ENCODE measurements at places on chromosomes 13 and 19. TPM values are rescaled to one million over a fixed set of nuclear protein-coding genes. Genes with fewer than 3 reads are reported as not detected.
A peak's percentile ranks its signal among the peaks of the same experiment; 100 is the strongest.

DNA sequence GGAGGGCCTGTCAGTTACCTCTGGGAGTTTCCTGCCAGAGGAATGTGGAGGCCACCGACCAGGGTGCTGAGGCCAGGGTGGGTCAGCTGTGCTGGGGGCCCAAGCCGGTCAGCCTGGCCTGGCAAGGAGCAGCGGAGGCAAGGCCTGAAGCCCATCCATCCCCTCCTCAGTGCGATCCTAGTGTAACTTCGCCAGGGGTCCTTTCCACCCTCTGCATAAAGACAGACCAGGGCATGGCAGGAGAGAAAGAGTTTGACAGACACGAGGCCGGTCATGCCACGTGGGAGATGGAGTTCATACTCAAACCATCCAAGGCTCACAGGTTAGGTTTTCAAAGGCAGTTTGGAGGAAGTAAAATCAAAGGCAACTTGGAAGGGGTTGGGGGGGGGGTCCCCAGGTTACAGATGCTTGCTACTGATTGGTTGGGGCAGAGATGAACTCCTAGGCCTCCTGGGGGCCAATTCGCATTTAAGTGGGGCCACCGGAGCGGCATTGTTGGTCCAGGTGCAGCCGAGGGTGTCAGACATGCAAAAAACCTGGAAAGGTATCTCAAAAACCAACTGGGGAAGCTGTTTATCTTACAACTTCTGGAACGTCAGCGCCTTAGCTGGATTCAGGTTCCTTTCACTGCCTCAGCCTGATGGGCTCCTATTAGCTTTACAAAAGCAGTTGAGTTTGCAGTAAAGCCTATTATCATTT lies 36.8 kb upstream of the DPRX start:
- H3K4me1 ChIP-seq = peaks cover 2% of the 10 kb centered on the region
- DNase-seq = no peak
- no peak overlapping the region for H3K27ac ChIP-seq
- H3K4me3 ChIP-seq = no peak overlapping the region
- H3K36me3 ChIP-seq = no peaks in the 10 kb centered on the region

PNMA8B gene
- total RNA-seq = 3.0 TPM

HRC gene
- total RNA-seq = 13.6 TPM

DNA sequence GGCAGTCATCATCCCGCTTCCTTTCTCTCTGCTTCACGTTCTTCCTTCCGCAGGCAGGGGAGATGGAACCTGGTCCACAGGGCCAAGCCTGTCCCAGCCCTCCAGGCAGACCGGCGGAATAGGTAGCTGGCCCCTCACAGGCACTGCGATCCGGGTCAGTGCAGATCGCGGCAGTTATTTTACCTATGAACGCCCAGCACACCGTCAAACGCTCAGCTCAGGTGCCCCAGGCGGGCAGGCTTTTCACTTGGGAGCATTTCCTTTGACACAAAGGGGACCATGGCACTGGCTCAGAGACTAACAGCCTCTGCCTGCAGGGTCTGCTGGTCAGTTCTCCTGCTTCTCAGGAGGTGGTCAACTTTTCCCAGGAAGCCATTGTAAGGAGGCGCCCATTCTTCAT lies 97.0 kb upstream of the ZNF98 start:
- H3K4me3 ChIP-seq = no peak overlapping the region
- no peaks in the 10 kb centered on the region for H3K4me1 ChIP-seq
- no peak overlapping the region for H3K27ac ChIP-seq
- no peaks in the 10 kb centered on the region for H3K36me3 ChIP-seq
- DNase-seq = no peak
- no peaks in the 10 kb centered on the region for H3K27me3 ChIP-seq

GRCh38 chr19:46201454-46202310 lies 27.9 kb upstream of the IGFL1 start:
- no peak for DNase-seq
- H3K4me1 ChIP-seq = peaks cover 2% of the 10 kb centered on the region
- peaks cover 5% of the 10 kb centered on the region for H3K27me3 ChIP-seq
- H3K36me3 ChIP-seq = no peaks in the 10 kb centered on the region

DNA sequence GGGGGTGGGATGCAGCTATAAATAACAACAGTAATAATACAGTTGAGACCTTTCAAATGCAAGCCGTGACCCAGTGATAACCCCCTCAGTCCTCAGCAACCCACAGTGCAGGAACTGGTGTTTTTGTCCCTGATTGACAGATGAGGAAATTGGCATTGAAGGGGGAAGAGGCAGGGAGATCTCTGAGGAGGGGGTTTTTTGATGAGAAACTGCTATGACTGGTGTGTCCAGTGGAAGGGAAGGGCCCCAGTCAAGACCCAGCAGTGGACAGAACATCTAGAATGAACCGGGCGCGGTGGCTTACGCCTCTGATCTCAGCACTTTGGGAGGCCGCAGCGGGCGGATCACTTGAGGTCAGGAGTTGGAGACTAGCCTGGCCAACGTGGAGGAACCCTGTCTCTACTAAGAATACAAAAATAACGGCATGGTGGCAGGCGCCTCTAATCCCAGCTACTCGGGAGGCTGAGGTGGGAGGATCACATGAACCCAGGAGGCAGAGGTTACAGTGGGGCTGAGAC lies 1.9 kb downstream of the MAP1S start:
- H3K27me3 ChIP-seq = no peaks in the 10 kb centered on the region
- H3K4me1 ChIP-seq = peaks cover 23% of the 10 kb centered on the region
- peaks cover 18% of the 10 kb centered on the region for H3K36me3 ChIP-seq
- no peak overlapping the region for H3K27ac ChIP-seq
- no peak for DNase-seq

ADGRE1 gene
- not detected for total RNA-seq

- no peak for DNase-seq
- no peaks in the 10 kb centered on the region for H3K27me3 ChIP-seq
- H3K4me3 ChIP-seq = no peak overlapping the region
- no peaks in the 10 kb centered on the region for H3K4me1 ChIP-seq
These were observed 21.0 kb downstream of the NLRP9 start for GRCh38 chr19:55717251-55717650.

- no peaks in the 10 kb centered on the region for H3K27me3 ChIP-seq
- peaks cover 26% of the 10 kb centered on the region for H3K36me3 ChIP-seq
- no peak overlapping the region for H3K27ac ChIP-seq
- H3K4me1 ChIP-seq = no peaks in the 10 kb centered on the region
- no peak for DNase-seq
These were observed 9.0 kb upstream of the MYDGF start for GRCh38 chr19:4678881-4679790.

DNA sequence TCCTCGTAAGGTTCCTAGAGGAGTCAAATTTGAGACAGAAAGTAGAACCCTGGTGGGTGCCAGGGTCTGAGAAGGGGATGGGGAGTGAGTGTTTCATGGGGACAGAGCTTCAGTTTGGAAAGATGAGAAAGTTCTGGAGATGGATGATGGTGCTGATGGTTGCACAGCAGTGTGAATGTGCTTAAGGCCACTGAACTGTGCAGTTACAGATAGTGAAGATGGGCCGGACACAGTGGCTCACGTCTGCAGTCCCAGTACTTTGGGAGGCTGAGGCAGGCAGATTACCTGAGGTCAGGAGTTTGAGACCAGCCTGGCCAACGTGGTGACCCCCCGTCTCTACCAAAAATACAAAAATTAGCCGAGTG lies 917 bp downstream of the SPC24 start:
- H3K36me3 ChIP-seq = no peaks in the 10 kb centered on the region
- H3K27me3 ChIP-seq = no peaks in the 10 kb centered on the region
- DNase-seq = no peak
- peak overlapping the region; percentile 86 for H3K4me3 ChIP-seq
- H3K27ac ChIP-seq = peak overlapping the region; percentile 20
- peaks cover 26% of the 10 kb centered on the region for H3K4me1 ChIP-seq

GRCh38 chr19:4861147-4861546 lies 6.3 kb downstream of the PLIN3 start:
- no peak overlapping the region for H3K4me3 ChIP-seq
- peaks cover 6% of the 10 kb centered on the region for H3K4me1 ChIP-seq
- peak overlapping the region; percentile 34 for H3K27ac ChIP-seq
- no peaks in the 10 kb centered on the region for H3K27me3 ChIP-seq
- peaks cover 6% of the 10 kb centered on the region for H3K36me3 ChIP-seq
- peak; percentile 37 for DNase-seq

GRCh38 chr13:96252903-96253302 lies 163.0 kb downstream of the HS6ST3 start:
- no peak overlapping the region for H3K27ac ChIP-seq
- no peak overlapping the region for H3K4me3 ChIP-seq
- H3K27me3 ChIP-seq = peaks cover 5% of the 10 kb centered on the region
- H3K4me1 ChIP-seq = no peaks in the 10 kb centered on the region
- no peak for DNase-seq

- H3K27ac ChIP-seq = no peak overlapping the region
- H3K36me3 ChIP-seq = no peaks in the 10 kb centered on the region
- H3K4me3 ChIP-seq = no peak overlapping the region
- DNase-seq = no peak
- H3K27me3 ChIP-seq = peaks cover 98% of the 10 kb centered on the region
These were observed 14.7 kb upstream of the SOX1 start for GRCh38 chr13:112052213-112052612.

DNA sequence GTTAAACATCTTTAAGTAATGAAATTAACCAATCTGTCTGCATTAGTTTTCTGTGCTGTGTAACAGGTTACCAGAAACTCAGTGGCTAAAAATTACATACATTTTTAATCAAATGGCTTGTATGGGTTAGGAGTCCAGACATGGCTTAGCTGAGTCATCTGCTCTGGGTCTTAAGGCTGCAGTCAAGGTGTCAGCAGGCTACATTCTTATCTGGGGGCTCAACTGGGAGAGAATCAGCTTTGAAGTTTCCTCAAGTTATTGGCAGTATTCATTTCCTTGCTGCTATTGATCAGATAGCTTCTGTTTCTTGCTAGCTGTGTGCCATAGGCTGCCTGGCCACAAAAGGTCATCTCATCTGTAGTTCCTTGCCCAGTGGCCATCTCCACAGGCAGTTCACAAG lies 1163.0 kb downstream of the DIAPH3 start:
- no peak overlapping the region for H3K27ac ChIP-seq
- H3K4me3 ChIP-seq = no peak overlapping the region
- peaks cover 13% of the 10 kb centered on the region for H3K4me1 ChIP-seq
- DNase-seq = no peak
- H3K27me3 ChIP-seq = no peaks in the 10 kb centered on the region

ZNF799 gene
- total RNA-seq = 3.2 TPM

LCP1 gene
- total RNA-seq = 11.6 TPM

GRCh38 chr19:51594774-51595109 lies 23.7 kb downstream of the ZNF175 start:
- H3K27me3 ChIP-seq = peaks cover 3% of the 10 kb centered on the region
- DNase-seq = no peak
- H3K27ac ChIP-seq = peak overlapping the region; percentile 76
- peaks cover 1% of the 10 kb centered on the region for H3K36me3 ChIP-seq

DNA sequence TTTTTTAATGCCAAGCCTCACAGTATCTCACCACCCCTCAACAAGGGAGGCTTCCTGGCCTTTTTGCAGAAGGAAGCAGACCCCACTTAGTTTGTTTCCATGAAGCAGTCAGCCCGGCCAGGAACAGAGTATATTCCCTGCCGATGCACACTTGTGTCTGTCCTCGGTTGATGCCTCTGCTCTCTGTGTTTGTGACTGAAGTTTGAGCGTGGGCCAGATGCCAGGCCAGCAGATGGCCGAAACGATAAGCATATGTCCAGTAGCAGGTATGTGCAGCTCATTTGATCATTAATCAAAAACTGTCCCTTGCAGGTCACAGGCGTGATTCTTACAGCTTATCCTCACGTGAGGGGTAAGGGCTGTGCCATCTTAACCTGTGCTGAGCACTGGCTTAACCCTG lies 144.0 kb downstream of the IRS2 start:
- H3K4me3 ChIP-seq = no peak overlapping the region
- no peak overlapping the region for H3K27ac ChIP-seq
- H3K36me3 ChIP-seq = peaks cover 8% of the 10 kb centered on the region
- no peak for DNase-seq
- peaks cover 7% of the 10 kb centered on the region for H3K4me1 ChIP-seq

All from mesothelial cell of epicardium (in vitro differentiated cells).